Left cardiac atrium (tissue), 4 donors: ENCODE measurements at places on chromosomes 12 and 14. TPM values are rescaled to one million over a fixed set of nuclear protein-coding genes. Genes with fewer than 3 reads are reported as not detected.

Gene PLEKHG3
- total RNA-seq = 37.7 TPM

Gene DBX2
- total RNA-seq = 0.50 TPM

- no peak for DNase-seq
These were observed 958.5 kb upstream of the SEL1L start for GRCh38 chr14:82492157-82492556.

DNA sequence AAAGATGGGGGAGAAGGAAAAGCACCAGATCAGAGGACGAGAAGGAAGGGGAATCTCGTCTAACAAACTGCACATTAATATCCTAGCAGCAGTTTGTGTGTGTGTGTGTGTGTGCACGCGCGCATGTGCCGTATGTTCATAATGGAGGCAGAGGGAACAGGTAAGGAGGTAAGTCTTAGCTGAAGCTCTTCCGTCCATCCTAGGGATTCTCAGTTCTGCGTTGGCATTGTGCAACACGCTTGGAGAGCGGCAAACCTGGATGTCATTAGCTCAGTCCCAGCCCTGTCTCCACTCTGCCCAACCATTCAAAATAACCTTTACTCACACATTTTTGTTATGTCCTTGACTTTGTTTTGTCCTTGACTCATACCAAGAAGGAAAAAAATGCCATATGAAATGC is 1.6 kb upstream of the C1R start:
- DNase-seq = no peak

DNA sequence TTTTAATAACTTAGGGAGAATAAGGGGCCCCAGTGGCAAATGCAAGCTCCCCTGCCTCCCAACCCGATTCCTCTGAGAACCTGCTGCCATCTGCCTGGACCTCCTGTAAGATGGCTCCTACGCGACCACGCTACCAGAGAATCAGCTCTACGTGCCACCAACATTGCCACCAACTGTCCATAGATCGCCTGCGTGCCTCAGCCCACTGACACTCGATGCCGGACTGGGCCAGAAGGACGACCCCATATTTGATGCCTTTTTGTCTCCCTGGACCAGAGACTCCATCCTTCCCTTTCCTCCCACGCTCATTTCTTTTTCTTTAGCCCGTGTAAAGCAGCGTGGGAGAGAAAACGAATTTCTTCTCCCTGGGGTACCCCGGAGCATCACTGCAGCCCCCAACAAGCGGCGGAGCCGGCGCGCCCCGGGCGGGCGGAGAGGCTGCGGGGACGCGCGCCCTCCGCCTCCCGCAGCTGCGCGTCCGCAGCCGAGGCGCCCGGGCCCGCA is 565 bp upstream of the KLHL42 start:
- DNase-seq = peak; percentile 24

DNA sequence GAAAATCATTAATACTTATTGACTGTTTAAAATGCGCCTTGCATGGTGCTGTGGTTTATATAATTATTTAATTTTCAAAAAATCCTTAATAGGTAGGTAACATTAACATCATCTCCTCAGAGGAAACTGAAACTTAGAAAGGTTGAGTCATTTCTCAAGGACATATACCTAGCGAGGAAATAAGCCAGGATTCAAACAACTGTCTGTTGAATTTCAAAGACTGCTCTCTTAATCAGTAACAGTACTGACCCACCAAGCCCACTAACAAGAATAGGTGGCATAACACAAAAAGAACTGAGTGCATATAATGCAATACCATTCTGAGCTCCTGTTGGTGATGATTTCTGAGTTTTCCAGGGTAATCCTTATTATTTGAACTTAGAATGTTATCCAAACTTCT is 174.3 kb downstream of the SOX5 start:
- no peak for DNase-seq
